ENCODE measurements at places on chromosomes 7 and 10.

DNA sequence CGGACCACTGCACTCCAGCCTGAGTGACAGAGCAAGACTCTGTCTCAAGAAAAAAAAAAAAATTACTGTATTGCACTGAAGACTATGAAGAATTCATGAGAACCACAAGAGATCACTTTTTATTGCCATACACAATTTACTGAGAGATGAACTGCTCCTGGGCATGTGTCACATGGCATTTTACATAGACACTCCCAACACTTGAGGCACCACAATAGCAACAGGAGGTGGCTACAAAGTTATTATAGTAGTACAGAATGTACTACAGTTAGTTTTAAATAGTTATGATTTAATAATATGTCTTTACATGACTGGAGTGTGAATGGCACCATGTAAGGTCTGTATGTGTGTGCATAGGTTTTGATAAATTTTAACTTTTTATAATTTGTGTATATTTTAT lies 70.6 kb downstream of the KMT2E start:
- no peak for DNase-seq

GRCh38 chr7:112060625-112061024 lies 145.6 kb downstream of the DOCK4 start:
- DNase-seq = no peak

GRCh38 chr7:28717445-28718054 lies 240.6 kb downstream of the TRIL start:
- no peak for DNase-seq

- no peak for DNase-seq
Observed at GRCh38 chr7:594920-595620, 75.4 kb upstream of the PDGFA start.

DNA sequence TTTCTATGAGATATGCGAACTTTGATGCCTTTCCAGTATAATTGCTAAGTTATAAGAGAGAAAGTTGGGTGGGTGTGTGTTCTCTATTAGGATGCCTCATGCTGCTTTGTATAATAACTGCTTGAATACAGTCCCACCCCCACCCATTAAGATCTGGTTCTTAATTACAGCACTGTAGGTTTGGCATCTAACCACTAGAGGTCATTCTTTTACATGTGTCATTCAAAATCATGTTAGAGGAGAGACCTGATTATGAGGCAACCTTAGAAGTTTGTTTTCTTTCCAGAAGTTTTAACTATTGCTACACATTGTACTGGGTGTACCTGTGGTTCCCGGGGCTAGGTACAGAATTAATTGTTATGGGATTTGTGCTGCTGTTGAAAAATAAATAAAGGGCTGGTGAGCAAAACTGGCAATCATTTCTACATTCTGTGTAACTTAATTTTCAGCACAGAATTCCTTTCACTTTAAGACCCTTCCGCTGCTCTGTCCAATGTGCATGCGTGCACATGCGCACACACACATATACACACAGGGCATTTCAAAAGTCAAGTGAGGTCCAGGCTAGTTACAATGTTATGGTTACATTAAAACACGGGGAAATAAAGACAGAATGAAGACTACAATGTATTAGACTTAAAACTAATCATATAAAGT lies 1156.3 kb downstream of the SORCS3 start:
- peak; percentile 10 for DNase-seq

DNA sequence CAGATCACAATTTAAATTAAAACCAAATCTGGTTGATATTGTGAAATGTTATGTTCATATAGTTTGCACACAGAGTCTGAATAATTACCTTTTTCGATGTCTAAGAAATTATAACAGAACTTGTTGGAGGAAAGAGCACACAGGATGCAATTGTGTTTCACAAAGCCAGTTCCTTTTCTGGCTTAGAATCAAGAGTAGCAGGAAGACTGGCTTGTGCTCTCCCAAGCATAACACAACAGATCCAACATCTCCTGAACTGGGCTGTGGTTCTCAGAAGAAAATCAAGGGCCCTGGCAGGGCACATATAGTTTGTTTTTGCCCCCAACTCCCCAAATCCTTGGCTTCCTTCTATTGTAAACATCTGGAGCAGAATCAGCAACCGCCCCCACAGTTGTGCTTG lies 62.7 kb downstream of the LRRC4 start:
- DNase-seq = peak; percentile 19

All from midbrain (tissue), 1 donor.